A549 treated with RU486 at 1 μM for 4 hours (cell line): ENCODE measurements at places on chromosomes 16 and 17. TPM values are rescaled to one million over a fixed set of nuclear protein-coding genes. Genes with fewer than 3 reads are reported as not detected.

CDH16 gene
- total RNA-seq = 0.21 to 0.42 TPM (median 0.25 TPM) in 5 replicates

TEPSIN gene
- total RNA-seq = 15.4 to 29.9 TPM (median 24.0 TPM) in 5 replicates

PRAC2 gene
- not detected in 5 replicates for total RNA-seq

SCARF1 gene
- total RNA-seq = 0.22 to 0.37 TPM (median 0.32 TPM) in 5 replicates

FOXN1 gene
- total RNA-seq = not detected in 5 replicates

VAT1 gene
- total RNA-seq = 208 to 241 TPM (median 225 TPM) in 5 replicates
